Nasal cavity respiratory epithelium epithelial cell of viscerocranial mucosa (primary cell): ENCODE measurements at places on chromosomes 7 and 10. TPM values are rescaled to one million over a fixed set of nuclear protein-coding genes. Genes with fewer than 3 reads are reported as not detected.

Gene CYCS
- 87.8 and 110 TPM in 2 replicates for total RNA-seq

Gene CYP26A1
- not detected in 2 replicates for total RNA-seq

Gene GJD4
- 0.07 TPM in 1 of 2 replicates, not detected in the other for total RNA-seq

Gene FAM241B
- 3.8 and 4.1 TPM in 2 replicates for total RNA-seq

Gene MYL10
- total RNA-seq: not detected in 2 replicates

Gene MKX
- total RNA-seq: 1.3 and 1.7 TPM in 2 replicates

Gene FOXI2
- total RNA-seq: not detected in 2 replicates

Gene HOXA10
- total RNA-seq: not detected in 2 replicates

Gene SH2B2
- 2.4 and 5.1 TPM in 2 replicates for total RNA-seq

Gene SFMBT2
- under 0.01 and 0.07 TPM in 2 replicates for total RNA-seq

Gene NODAL
- total RNA-seq: 0.07 TPM in 1 of 2 replicates, not detected in the other

Gene RBP3
- not detected in 2 replicates for total RNA-seq

Gene PNLIPRP3
- total RNA-seq: 29.0 and 171 TPM in 2 replicates

Gene AEBP1
- total RNA-seq: 1.3 and 2.4 TPM in 2 replicates

Gene MINDY3
- total RNA-seq: 27.7 and 29.5 TPM in 2 replicates

Gene MMD2
- total RNA-seq: not detected in 2 replicates

Gene CD36
- 1.0 and 117 TPM in 2 replicates for total RNA-seq

Gene TUBB8
- total RNA-seq: not detected in 2 replicates

Gene MRPS24
- 46.5 and 70.4 TPM in 2 replicates for total RNA-seq

Gene FIS1
- 104 and 109 TPM in 2 replicates for total RNA-seq

Gene EPO
- not detected in 2 replicates for total RNA-seq

Gene PPP1R17
- not detected in 2 replicates for total RNA-seq

Gene PDE1C
- under 0.01 and 0.07 TPM in 2 replicates for total RNA-seq
